Upper lobe of right lung (tissue), 1 donor: ENCODE measurements at places on chromosomes 1 and 21. TPM values are rescaled to one million over a fixed set of nuclear protein-coding genes. Genes with fewer than 3 reads are reported as not detected.

GRCh38 chr21:22679207-22679606, 1681.0 kb downstream of the NCAM2 start:
- no peaks in the 10 kb centered on the region for H3K4me1 ChIP-seq
- H3K27ac ChIP-seq: no peak overlapping the region
- DNase-seq: no peak
- H3K27me3 ChIP-seq: no peaks in the 10 kb centered on the region
- H3K4me3 ChIP-seq: no peak overlapping the region
- H3K36me3 ChIP-seq: no peaks in the 10 kb centered on the region

GRCh38 chr21:35801391-35801790, 258.9 kb downstream of the SETD4 start:
- no peak overlapping the region for H3K4me3 ChIP-seq
- H3K27ac ChIP-seq: no peak overlapping the region
- no peaks in the 10 kb centered on the region for H3K36me3 ChIP-seq
- no peak for DNase-seq
- peaks cover 4% of the 10 kb centered on the region for H3K4me1 ChIP-seq

GRCh38 chr1:160973491-160973890, 18.9 kb upstream of the ITLN2 start:
- no peak for DNase-seq
- no peak overlapping the region for H3K27ac ChIP-seq
- H3K27me3 ChIP-seq: no peaks in the 10 kb centered on the region
- no peak overlapping the region for H3K4me3 ChIP-seq

GRCh38 chr21:34797921-34798535, 129.2 kb downstream of the CLIC6 start:
- no peak for DNase-seq
- H3K4me3 ChIP-seq: no peak overlapping the region
- H3K27ac ChIP-seq: no peak overlapping the region

The NECTIN4 gene
- 5.4 TPM for total RNA-seq

DNA sequence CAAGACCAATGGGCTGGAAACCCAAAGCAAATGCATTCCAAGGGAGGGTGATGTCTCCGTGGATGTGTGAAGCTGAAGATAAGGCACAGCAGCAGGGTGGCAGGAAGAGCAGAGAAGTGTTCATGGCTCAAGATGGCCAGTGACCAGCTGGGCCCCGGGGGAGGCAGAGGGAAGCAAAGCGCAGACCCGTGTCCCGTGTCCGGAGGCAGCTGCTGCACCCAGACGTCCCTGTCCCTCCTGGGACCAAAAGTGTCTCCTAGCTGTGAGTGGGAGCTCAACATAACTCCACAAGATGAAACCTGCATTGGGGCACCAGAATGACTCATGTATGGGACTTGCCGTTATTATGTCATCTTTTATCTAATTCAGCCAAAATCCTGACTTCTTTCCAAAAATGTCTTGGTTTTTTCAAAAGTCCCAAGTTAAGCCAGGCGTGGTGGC, 118.2 kb downstream of the RIPK4 start:
- no peaks in the 10 kb centered on the region for H3K27me3 ChIP-seq
- peaks cover 17% of the 10 kb centered on the region for H3K4me1 ChIP-seq
- H3K27ac ChIP-seq: no peak overlapping the region
- no peaks in the 10 kb centered on the region for H3K36me3 ChIP-seq

DNA sequence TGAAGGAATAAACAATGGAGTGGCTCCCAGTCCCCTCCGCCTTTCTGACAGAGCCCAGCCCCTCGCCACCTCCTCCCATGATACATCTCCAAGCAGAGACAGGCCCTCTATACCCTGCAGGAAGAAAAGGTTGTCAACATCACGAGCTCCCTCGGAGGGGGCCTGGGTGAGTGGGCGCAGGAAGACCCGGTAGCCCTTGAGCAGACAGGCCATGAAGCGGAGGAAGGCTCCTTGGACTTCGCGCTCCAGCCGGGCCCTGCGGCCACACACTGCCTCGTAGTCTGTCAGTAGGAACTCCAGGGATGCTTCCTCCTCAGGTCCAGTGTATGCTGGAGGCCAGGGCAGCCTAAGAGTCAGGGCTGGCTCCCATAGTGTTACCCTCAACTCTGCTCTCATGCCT, 7.0 kb downstream of the DENND4B start:
- H3K27ac ChIP-seq: no peak overlapping the region
- H3K36me3 ChIP-seq: peaks cover 87% of the 10 kb centered on the region
- peaks cover 9% of the 10 kb centered on the region for H3K4me1 ChIP-seq
- H3K4me3 ChIP-seq: no peak overlapping the region
- H3K27me3 ChIP-seq: no peaks in the 10 kb centered on the region

DNA sequence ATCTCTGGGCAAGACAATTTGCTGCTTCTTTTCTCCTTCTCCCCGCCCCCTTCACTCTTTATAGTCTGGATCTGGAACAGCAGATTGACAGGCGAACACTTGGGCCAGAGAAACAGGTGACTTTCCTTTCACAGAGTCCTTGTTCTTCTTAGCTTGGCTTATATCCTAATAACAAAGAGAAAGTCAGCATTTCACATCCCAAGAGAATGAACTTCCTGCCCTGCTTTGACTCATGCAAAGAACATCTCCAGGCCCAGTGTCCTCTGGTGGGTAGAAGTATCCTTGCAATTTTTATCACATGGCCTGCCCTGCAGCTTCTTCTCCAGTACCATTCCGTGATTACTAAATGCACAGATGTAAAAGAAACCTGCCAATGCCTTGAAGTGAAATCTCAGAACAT, 764.4 kb downstream of the ADGRL2 start:
- DNase-seq: no peak
- no peak overlapping the region for H3K4me3 ChIP-seq
- H3K4me1 ChIP-seq: peaks cover 8% of the 10 kb centered on the region
- H3K36me3 ChIP-seq: no peaks in the 10 kb centered on the region
- H3K27me3 ChIP-seq: no peaks in the 10 kb centered on the region
- H3K27ac ChIP-seq: no peak overlapping the region

GRCh38 chr1:20115479-20115878, 3.9 kb downstream of the PLA2G2D start:
- H3K36me3 ChIP-seq: no peaks in the 10 kb centered on the region
- H3K27me3 ChIP-seq: no peaks in the 10 kb centered on the region
- no peak overlapping the region for H3K27ac ChIP-seq
- H3K4me3 ChIP-seq: no peak overlapping the region

GRCh38 chr1:230058626-230059025, 8.4 kb upstream of the GALNT2 start:
- H3K27me3 ChIP-seq: no peaks in the 10 kb centered on the region
- DNase-seq: no peak
- no peaks in the 10 kb centered on the region for H3K4me1 ChIP-seq
- H3K36me3 ChIP-seq: no peaks in the 10 kb centered on the region

The FMN2 gene
- 0.52 TPM for total RNA-seq

DNA sequence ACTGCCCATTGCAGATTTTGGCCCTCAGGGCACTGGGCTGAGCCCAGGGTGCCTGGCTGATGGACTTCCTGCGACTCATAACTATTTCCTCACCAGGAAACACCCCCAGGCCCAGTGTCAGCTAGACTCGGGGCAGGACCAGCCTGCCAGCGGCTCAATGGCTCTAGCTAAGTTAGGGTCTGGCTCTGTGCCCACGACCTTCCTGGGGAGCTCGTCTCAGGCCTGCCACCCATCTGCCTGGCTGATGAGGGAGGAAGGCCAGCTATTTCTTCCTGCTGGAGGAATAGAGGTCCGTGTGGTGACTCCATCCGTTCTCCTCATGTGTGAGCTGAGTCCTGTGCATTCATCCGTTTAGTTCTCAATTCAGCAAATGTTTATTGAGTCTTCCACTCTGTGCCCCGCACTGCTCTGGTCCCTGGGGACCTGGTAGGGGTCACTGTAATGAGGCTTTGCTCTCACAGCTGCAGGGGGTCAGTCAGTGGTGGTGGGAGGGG, 44.5 kb downstream of the KIRREL1 start:
- H3K4me3 ChIP-seq: no peak overlapping the region
- H3K4me1 ChIP-seq: peaks cover 23% of the 10 kb centered on the region
- no peaks in the 10 kb centered on the region for H3K27me3 ChIP-seq
- H3K36me3 ChIP-seq: no peaks in the 10 kb centered on the region
- no peak for DNase-seq

The CELA3B gene
- not detected for total RNA-seq

The PRRX1 gene
- total RNA-seq: 25.9 TPM

DNA sequence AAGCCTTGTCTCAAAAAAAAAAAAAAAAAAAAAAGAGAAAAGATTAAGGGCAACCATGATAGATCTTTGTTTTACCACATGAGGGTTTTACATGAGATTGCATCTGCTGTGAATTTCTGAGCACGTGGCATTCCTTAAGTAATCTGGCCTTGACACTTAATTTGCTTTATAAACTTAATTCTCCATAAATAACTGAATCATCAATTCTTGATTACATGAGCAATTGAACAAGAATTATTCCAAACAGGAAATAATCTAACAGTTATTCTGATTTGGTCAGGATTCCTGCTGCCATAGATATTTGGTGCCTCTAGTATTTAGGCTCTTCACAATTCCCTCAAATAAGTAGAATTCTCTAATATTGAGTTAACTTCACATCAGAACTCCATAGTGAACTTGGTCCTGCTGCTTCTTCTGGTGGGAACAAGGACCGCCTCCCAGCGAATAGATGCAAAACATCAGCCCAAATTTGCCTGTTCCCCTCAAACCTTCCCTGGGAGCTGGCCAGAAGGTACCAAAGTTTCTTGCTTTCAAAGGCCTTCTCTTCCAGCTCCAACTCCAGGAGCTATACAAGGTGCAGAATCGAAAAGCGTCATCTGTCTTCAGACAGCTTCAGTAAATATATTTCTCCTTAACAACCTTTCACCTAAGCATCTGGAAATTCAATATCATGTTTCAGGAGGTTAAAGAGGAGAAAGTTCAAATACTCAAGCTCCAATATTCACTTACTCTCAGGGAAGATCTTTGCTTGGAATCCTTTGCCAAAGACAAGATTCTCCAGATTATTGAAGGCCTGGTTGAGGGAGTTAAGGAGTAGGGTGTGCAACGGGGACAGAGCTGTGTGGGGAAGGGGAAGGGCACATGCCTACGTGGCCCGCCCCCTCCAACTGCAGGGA, 1.0 kb downstream of the KRTCAP2 start:
- H3K27me3 ChIP-seq: no peaks in the 10 kb centered on the region
- H3K36me3 ChIP-seq: peaks cover 30% of the 10 kb centered on the region
- DNase-seq: no peak
- peaks cover 26% of the 10 kb centered on the region for H3K4me1 ChIP-seq
- H3K4me3 ChIP-seq: peak overlapping the region; percentile 67
- H3K27ac ChIP-seq: peak overlapping the region; percentile 88

GRCh38 chr1:202843081-202843480, 32.3 kb downstream of the PCAT6 start:
- no peaks in the 10 kb centered on the region for H3K27me3 ChIP-seq
- no peaks in the 10 kb centered on the region for H3K36me3 ChIP-seq

- H3K4me1 ChIP-seq: peaks cover 41% of the 10 kb centered on the region
- H3K27ac ChIP-seq: peak overlapping the region; percentile 74
- DNase-seq: no peak
- no peaks in the 10 kb centered on the region for H3K36me3 ChIP-seq
- H3K4me3 ChIP-seq: peak overlapping the region; percentile 14
Measured at GRCh38 chr1:21292984-21293536, 2.8 kb upstream of the ECE1 start.

DNA sequence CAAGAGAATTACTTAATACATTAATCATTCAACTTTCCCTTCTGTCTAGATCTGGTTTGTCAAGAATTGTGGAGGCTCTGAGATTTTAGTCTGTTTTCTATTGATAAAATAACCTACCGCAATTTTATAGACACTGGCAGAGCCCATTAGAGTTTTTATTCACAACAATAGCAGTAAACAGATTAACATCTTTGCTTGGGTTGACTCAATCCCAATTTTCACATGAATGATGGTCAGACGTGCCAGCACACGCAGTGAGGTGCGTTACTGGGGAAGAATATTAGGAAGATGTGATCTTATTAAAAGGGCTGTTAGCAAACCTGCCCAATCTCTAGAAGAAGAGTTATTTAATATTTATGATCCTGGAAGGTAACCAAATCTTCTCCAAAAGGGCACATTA, 736.6 kb downstream of the MRPL39 start:
- no peaks in the 10 kb centered on the region for H3K36me3 ChIP-seq
- no peak overlapping the region for H3K4me3 ChIP-seq
- no peak for DNase-seq
- H3K27me3 ChIP-seq: no peaks in the 10 kb centered on the region
- no peak overlapping the region for H3K27ac ChIP-seq

DNA sequence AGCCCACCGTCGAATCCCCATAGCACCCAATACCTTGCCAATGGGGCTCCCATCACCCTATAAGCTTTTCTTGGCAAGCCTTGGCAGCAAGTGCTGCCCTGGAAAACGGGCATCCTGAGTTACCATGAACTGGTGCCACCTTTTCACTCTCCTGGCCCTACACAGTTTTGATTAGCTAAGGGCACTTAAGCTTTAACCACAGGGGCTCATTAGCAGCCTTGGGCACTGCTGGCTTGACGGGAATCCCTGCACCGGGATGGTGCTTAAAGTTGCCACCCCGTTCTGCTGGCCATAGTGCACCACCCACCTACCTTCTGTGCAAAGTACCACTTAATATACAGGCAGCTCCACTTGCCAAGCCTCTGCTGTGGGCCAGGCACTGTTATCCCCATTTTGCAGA, 13.7 kb downstream of the PARS2 start:
- no peak overlapping the region for H3K27ac ChIP-seq
- H3K4me3 ChIP-seq: no peak overlapping the region
- no peaks in the 10 kb centered on the region for H3K36me3 ChIP-seq
- no peaks in the 10 kb centered on the region for H3K4me1 ChIP-seq
- no peaks in the 10 kb centered on the region for H3K27me3 ChIP-seq
- no peak for DNase-seq

The DNAJB4 gene
- 35.8 TPM for total RNA-seq

DNA sequence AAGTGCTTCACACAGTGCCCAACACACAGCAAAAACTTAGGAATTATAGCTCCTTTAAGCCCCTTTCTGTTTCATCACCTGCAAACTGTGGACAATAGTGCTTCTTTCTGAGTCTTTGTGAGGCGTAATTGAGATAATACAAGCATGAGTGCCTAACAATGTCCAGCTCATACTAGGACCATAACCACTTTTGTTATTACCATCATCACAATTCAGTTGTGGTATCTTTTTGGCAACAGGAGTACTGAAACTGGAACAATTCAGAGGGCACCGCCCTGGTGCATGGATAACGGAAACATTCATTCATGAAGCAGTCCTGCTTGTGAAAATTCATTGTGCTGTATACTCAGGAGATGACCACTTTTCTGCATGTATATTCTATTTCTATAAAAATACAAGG, 18.2 kb downstream of the DNAJC11 start:
- DNase-seq: no peak
- H3K27me3 ChIP-seq: no peaks in the 10 kb centered on the region
- no peaks in the 10 kb centered on the region for H3K4me1 ChIP-seq
- no peak overlapping the region for H3K27ac ChIP-seq

DNA sequence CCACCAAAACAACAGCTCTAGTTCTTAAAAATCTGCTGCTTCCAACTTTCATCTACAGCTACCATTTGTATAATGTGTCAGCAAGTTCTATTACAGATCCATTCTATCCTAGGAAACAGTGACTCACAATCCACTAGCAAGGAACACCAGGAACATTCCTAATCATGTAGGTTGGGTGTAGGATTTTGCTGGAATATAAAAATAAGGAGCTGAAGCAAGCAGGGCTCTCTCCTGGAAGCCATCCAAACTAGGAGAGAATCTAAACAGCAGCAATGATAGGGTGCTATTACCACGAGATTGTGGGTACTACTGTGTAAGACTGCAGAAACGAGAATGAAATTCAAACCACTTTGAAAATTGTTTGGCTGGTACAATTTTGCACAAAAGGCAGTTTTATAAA, 135.0 kb downstream of the PTPN14 start:
- peaks cover 11% of the 10 kb centered on the region for H3K4me1 ChIP-seq
- DNase-seq: no peak
- no peaks in the 10 kb centered on the region for H3K27me3 ChIP-seq
- H3K36me3 ChIP-seq: no peaks in the 10 kb centered on the region
- no peak overlapping the region for H3K4me3 ChIP-seq

The CYP4Z1 gene
- total RNA-seq: 2.1 TPM

The PTPN14 gene
- total RNA-seq: 43.7 TPM
